ENCODE measurements at places on chromosomes 3 and 15. TPM values are rescaled to one million over a fixed set of nuclear protein-coding genes. Genes with fewer than 3 reads are reported as not detected.

The ST8SIA2 gene
- 2.9 TPM for total RNA-seq

The GOLGA6A gene
- 6.0 TPM for total RNA-seq

The EPHB1 gene
- 7.0 TPM for total RNA-seq

GRCh38 chr3:81244231-81244630 is 517.2 kb downstream of the GBE1 start:
- no peak for DNase-seq

DNA sequence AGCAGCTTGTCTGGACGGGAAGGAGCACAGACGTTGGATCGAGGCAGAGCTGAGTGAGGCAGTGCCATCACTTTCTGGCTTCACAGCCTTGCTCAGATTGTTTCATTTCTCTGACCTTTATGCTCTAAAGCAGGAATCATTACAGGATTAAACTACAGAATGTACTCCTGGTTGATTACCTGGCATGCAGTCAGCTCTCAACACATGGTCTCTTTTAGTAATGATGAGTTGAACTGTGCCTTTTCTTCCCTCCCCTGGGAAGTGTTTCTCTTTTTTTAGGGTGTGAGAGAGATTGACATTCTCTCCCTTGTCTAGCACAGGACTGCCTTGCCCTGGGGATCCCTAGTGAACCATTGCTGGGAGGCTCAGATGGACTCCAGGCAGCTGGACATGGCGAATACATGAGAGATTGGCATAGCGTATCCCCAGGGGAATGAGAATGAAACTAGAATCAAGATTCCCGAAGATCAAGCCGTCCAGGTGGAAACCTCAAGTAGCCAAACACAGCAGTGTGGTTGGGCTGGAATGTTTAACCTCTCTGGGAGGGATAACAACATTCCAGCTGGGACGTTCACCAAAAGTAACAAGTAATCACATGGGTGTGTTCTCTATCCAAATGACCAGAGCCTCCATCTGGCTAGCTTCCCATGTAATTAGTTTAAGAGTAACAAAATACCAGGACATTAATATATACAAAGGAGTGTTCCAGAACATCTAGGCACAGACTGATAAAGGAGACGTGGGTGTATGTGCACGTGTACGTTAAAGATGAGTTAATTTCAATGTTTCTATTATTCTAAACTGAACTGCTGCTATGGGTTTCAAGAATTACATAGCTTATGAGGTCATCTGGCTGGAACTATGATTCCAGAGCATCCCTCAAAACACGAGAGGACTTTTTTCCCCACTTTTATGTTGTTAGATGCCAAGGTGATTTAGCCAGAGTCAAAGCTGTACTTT is 118.6 kb upstream of the NR2E3 start:
- DNase-seq: no peak

DNA sequence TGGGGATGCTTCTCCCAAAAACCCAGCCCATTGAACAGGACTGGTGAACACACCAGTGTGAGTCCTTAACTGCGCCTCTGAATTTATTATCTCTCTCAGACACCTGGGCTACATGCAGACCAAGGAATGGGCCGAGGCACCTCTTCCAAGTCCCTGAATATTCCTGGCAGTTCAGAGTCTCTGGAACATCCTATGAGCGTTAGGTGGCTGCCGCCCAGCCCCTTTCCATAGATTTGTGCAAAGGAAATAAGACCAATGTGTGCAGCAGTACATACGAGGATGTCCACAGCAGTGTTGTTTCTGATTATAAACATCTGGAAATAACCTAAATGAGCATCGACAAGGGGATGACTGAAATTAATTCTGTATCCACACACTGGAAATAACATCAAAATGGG is 104.9 kb upstream of the RPL32 start:
- DNase-seq: no peak

GRCh38 chr3:65953301-65953812 is 85.4 kb downstream of the MAGI1 start:
- DNase-seq: peak; percentile 88

DNA sequence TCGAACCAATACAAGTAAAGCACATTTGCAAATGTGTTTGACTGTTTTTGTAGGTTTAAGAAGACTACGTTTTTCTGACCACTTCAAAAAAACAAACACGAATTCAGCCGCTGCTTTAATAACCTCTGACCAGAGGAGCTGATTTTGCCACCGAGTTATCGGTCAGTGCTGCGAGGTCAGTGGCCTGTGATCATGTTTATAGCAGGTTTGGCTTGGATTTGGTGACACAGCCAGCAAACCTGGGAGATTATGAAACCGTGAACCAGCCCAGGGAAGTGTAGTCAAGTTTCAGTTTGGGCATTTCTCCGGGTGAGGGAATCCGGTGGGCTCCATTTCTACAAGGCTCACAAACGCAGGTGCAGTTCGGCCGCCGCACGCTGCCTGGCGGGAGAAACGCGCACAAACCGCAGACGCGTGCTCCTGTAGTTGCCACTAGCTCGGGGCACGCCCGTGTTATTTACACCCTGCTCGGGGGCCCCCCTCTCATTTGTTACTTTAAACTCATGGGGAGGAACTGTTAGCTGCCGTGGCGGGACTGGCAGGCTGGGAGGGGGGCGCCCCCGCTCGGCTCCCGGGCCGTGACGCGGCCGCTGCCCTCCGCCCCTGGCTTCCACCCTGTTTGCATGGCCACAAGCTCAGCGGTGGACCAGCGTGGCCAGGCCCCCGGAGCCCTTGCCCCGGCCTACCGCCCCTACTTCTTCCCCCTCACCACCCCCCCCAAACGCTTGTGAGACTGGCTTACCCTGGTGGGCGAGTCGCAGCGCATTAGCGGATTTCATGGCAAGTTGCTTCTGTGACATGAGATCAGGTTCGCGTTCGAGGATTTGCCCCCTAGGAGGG is 13.6 kb upstream of the ONECUT1 start:
- DNase-seq: peak; percentile 38

DNA sequence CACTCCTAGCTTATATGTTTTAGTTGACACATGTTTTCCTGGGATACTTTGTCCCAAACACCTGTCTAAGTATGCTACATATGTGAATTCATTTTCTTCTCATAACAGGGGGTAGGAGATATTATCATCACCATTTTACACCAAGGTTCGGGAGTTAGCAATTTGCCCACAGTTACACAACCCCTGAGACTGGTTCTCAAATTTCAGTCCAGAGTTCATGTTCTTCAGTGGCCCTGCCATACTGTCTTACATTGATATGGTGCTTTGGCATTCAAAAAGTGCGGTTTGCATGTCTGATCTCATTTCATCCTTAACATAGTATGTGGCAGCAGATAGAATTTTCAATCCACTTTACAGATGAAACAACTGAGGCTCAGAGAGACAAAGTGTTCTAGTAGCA is 38.4 kb downstream of the ROBO2 start:
- no peak for DNase-seq

DNA sequence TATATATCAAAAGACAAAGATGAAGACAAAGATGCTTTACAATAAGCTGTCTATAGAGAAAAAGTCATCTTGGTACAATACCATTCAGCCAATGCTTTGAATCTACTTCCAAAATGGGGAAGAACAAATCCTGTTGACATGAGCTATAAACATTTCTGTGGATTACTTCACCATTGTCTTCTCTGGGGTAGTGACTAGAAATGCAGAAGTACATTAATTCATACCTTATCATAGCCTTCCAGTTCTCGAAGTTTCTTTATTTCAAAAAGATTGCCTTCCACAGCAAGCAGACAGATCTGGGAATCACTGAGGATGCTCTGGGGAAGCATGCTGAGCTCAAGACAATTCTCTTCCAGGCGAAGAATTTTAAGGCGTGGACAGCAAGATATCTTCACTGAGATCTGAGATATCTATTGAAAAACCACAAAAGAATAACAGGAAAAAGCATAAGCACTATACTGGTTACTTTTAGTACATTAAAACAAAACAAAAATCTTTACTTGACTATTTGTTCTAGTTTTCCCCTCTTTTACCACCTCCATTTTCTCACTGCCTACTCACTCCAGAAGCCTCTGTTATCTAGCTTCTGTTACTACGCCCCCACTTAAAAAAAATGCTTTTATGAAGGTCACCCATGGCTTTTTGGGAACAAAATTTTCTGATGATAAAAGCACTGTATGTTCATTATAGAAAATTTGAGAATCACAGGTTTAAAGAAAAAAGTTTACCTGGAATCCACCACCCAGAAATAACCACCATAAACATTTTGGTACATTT is 3.6 kb downstream of the LRRC57 start:
- no peak for DNase-seq

GRCh38 chr3:18076301-18076700 is 333.9 kb upstream of the TBC1D5 start:
- no peak for DNase-seq

DNA sequence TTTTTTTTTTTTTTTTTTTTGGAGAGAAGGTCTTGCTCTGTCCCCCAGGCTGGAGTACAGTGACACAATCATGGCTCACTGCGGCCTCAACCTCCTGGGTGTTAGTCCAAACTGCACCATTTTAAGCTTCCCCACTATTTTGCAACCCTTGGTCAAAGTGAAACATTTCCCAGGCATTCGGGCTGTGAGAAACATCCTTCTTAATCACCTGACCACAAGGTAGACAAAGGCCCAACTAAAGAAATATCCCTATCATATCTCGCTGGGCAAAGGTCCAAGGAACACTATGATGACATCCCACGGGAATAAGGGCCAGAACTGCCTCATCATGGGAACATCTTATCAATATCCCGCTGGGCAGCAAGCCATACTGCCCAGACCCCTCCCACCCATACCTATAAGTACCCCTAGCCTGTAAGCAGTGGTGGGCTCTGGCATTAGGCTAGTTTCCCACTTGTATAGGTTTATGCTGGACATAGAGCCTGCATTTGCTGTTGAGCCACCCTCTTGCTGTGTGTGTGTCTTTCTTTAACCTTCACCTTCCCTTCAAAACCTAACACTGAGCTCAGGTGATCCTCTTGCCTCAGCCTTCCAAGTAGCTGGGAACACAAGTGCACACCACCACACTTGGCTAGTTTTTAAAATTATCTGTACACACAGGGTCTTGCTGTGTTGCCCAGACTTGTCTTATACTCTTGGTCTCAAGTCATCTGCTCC is 95.2 kb downstream of the SEMA5B start:
- DNase-seq: no peak

- no peak for DNase-seq
Observed at GRCh38 chr3:101184111-101184510, 136.3 kb downstream of the IMPG2 start.

DNA sequence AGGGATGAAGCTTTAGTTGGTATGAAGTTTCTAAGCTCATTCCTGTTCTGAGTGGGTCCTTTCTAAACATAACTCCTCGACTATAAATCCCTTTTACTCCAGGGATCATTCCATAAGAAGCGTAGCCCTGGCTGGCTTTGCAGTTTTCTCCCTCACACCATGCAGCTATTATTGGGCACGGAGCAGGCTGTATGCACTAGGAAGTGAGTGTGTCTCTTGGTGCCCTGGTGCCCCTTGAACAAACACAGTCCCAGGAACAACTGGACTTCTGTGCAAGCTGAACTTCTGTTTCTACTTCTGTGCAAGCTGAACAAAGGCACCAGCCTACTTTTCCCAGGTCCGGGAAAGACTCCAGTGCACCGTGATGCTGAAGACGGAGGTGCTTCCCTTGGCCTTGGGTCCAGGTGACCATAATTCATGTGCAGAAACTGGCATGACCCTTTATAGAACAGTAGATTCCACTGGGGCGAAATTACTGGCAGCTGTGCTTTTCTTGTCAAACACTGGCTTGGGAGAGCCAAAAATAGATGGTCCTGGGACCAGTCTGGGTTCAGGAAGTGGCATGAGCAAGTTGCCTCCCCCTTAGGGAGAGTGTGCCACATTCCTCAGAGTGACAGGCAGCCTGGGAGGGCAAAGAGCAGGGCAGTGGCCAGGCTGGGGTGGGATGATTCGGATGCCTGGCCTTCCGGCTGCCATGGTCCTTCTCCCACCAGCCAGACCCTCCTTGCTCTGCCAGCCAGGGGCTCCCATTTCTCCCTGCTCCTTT is 127.2 kb downstream of the SLCO3A1 start:
- DNase-seq: no peak

DNA sequence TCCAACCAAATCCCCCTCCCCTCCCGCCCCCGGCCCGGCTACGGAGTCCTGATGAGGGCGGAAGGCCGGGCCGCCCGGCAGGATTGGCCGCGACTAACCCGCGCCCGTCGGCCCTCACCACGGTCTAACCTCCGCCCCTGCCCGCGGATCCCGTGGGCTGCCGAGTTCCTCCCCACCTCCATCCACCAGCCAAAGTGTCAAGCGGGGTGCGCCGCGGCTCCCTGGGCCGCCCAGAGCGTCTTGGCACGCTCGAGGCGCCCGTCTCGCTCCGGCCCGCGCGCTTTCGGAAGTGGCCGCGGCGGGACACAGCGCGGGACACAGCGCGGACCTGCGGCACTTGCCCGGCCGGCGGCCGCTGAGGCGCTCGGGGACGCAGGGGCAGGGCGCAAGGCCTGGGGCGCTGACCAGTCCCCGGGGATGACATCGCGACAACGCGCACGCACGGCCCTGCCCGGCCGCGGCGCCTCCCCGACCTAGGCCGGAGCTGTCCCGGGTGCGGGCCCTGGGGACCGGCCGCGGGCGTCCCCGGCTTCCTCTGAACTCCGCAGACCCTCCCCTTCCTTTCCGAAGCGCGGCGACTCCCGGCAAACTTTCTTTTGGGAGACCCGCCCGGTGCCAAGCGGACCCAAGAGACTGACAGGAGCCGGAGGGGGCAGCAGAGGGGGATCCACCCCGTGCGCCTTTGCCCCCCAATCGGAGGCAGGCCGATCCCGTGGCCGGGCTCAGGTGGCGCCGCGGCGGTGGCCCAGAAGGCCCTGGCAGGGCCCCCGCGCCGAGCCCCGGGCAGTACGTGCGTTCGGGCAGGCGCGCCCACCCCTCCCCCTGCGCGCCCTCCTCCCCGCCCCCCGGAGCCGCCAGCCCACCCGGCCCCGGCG is 112.8 kb upstream of the ICE2 start:
- DNase-seq: peak; percentile 65

DNA sequence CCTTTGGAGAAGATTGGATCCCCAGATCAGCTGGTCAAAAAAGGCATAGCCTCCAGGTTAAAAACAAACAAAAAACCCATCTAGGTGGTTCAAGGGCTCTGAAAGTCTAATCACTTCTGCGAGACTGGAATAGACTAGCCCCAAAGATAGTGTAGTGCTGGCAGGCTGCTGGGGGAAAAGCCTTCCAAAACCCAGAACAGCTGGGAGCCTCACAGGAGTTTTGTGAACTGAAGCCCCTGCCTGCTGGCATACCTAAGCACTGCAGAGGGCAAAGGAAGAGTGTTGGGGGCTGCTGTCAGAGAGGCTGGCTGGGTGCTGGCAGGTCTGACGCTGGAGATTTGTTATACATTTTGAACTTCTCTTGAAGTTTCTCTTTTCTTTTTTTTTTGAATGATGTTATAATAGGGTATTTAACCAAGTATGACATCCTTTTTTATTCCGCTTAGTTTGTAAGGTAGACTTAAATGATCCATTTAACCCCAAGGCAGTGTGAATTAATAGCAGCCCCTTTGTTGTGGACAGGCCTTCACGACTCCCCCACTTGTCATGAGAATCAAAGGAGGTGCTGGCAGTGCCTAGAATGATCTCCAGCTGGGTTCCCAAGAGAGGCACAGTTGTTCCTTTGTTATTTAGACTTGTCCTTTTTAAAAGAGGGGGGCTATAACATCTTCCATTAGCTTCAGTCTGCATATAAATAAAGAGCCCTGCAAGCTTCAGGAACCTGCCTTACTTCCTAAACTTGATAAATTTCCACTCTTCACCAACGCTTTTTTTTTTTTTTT is 53.9 kb downstream of the CRTC3 start:
- peak; percentile 32 for DNase-seq

GRCh38 chr3:36814066-36814717 is 49.8 kb upstream of the DCLK3 start:
- no peak for DNase-seq

- no peak for DNase-seq
Observed at GRCh38 chr3:39286771-39287170, 6.9 kb upstream of the CX3CR1 start.

- no peak for DNase-seq
Observed at GRCh38 chr15:39819533-39819932, 36.9 kb upstream of the FSIP1 start.

Data from WTC11 (cell line).